ENCODE measurements at places on chromosomes 11 and 22.
A peak's percentile ranks its signal among the peaks of the same experiment; 100 is the strongest.

- DNase-seq: no peak
These were observed 3.1 kb downstream of the GPR83 start for GRCh38 chr11:94398101-94398500.

GRCh38 chr11:118911880-118912741 is 13.6 kb downstream of the BCL9L start:
- peak; percentile 99 for DNase-seq

GRCh38 chr22:32985899-32986765 is 72.0 kb downstream of the SYN3 start:
- peak; percentile 94 for DNase-seq

DNA sequence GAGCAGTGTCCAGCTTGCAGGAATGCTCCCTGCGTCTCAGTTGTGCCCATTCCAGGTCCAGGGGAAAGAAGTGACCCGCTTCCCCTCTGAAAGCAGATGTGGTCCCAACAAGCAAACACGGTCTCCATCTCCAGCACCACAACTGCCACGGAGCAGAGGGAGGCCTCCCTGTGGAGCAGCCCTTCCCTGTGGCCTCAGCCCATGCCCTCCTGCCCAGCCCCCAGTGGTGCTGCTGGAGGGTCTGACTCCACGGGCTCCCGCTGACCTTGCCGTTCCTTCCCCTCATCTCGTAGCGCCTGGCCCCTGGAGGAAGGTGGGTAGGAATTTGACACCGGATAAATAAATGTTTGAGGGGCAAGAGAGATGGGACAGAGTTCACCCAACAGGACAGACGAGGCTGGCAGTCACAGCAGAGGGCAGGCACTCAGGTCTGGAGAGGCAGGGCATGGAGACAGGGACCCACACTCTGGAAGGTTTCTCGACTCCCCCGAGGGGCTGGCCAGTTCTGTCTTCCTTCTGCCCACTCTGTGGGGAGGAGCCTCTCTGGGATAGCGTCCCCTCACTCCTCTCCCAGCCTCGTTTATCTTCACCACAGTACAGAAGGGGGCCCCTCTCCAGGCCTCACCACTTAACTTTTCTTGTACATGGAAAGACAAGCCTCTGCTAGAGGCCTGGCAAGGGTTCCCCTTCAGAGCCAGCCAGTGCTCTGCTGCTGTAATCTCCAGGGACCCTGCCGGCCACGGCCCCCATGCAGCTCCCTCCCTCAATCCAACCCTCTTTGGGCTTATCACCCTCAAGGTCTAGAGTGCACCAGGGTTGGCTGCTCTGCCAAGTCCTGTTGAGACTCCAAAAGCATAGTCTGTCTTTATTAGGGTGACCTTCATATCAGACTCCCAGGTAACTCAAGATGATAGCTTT is 7.5 kb upstream of the ST3GAL4 start:
- DNase-seq: no peak

GRCh38 chr11:121839781-121840180 is 276.2 kb downstream of the BLID start:
- no peak for DNase-seq

Measured in GM23338 (cell line).